Endothelial cell of umbilical vein (primary cell): ENCODE measurements at places on chromosomes 11 and 22. TPM values are rescaled to one million over a fixed set of nuclear protein-coding genes. Genes with fewer than 3 reads are reported as not detected.

GRCh38 chr22:20957102-20957682 is 9.9 kb upstream of the AIFM3 start:
- H3K4me1 ChIP-seq = peaks cover 10% of the 10 kb centered on the region
- DNase-seq = no peak
- peaks cover 8% of the 10 kb centered on the region for H3K36me3 ChIP-seq

DNA sequence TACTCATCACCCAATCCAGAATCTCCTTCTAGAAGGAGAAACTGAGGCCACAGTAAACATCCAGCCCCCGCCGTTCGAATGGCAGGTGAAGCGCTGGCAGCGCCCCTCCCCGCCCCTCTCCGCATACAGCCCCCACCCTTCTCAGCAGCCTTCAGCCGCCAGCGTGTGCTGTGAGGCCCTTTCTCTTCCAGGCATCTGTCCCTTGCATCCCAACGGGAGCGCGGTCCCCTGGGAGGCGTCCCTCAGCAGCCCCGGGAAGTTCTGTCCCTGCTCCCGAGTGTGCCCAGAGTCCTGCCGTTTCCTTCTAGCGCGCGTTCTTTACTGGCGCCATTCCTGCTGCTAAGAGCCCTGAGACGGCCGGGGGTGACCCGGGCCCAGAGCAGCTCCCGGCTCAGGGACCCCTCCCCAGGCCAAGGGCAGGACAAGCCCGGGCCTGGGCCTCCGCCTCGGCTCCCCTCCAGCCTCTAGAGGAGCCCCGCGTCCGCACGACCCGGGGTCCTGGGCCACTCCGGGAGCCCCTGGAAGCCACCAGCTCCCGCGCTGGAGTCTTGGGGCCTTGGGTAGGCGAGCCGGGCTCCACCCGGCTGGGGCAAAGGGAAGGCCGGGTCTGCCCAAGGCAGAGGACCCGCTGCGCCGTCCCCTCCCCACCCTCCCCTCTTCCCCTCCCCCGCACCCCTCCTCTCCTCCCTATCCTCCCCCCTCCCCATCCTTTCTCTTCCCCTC is 450.4 kb downstream of the OPCML start:
- H3K4me1 ChIP-seq = no peaks in the 10 kb centered on the region
- H3K27ac ChIP-seq = no peak overlapping the region
- no peaks in the 10 kb centered on the region for H3K27me3 ChIP-seq
- H3K4me3 ChIP-seq = no peak overlapping the region
- H3K36me3 ChIP-seq = no peaks in the 10 kb centered on the region

The EHF gene
- not detected in 2 replicates for total RNA-seq

DNA sequence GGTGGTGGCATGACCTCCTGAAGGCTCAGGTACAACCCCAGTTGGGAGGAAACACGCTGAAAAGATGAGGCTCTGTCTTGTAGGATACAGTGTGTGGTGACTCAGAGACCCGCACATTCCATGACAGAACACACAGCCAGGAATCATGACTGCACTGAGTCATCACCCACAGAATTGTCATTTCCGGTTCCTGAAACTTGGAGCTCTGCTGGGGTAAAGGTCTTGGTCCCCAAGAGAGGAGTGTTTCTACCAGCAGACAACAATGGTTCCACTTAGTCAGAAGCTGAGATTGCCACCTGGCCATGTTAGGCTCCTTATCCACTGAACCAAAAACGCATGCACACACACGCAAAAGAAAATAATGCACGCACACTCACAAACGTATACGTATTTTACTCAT is 31.5 kb upstream of the CYB5R3 start:
- DNase-seq = peak; percentile 82
- H3K4me3 ChIP-seq = no peak overlapping the region
- peaks cover 27% of the 10 kb centered on the region for H3K4me1 ChIP-seq
- no peaks in the 10 kb centered on the region for H3K27me3 ChIP-seq
- peak overlapping the region; percentile 82 for H3K27ac ChIP-seq

- H3K27ac ChIP-seq = no peak overlapping the region
- H3K27me3 ChIP-seq = peaks cover 7% of the 10 kb centered on the region
- DNase-seq = no peak
- no peaks in the 10 kb centered on the region for H3K36me3 ChIP-seq
- peak overlapping the region; percentile 12 for H3K4me3 ChIP-seq
- no peaks in the 10 kb centered on the region for H3K4me1 ChIP-seq
These were observed 34.3 kb upstream of the PRODH start for GRCh38 chr22:18970176-18970947.

The HPX gene
- 1.3 and 2.1 TPM in 2 replicates for total RNA-seq

- DNase-seq = no peak
- no peaks in the 10 kb centered on the region for H3K27me3 ChIP-seq
- H3K4me3 ChIP-seq = no peak overlapping the region
- no peak overlapping the region for H3K27ac ChIP-seq
- H3K36me3 ChIP-seq = no peaks in the 10 kb centered on the region
These were observed 21.8 kb downstream of the VPS37C start for GRCh38 chr11:61139387-61139786.

DNA sequence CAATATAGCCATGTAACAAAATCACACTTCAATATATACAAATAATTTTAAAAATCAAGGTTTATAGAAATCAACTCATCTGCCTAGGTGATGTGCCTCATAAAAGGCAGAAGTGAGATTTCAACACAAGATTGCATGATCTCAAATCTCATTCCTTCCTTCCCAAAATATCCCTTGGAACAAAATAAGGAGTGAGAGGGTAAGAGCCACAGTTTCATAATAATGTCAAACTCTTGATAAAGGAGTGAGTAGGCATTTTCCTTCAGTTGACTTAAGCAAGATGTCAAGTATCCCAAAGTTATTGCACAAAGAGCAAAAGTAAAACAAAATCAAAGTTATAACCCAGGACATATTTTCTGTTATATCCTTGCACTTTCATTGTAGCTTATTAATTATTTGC is 81.3 kb downstream of the C22orf31 start:
- no peak overlapping the region for H3K27ac ChIP-seq
- no peak overlapping the region for H3K4me3 ChIP-seq
- DNase-seq = no peak

DNA sequence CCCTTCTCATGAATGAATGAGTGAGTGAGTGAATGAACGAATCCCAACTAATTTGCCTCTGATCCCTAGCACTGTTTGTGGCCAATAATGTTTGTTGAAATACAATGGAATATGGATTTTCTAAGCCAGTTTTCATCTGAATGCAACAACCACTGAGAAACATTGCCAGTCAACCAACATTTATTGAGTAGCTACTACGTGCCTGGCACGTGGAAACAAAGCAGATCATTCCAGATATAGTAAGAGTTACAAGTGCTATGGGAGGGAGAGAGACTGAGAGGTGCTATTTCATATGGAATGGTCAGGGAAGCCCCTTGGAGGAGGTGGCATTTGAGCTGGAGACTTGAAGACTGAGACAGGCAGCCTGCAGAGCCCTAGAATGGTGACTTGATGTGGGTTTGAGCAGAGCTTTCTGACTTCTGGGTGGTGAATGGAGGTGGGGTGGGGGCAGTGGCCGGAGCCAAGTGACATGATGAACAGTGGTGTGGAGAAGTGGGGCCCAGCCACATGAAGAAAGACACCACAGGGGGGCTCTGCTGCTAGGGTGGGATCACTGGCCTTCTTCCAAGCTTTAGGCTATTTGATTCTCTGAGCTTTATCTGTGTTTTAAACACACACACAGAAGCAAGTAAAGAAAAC is 35.1 kb upstream of the SMTN start:
- H3K36me3 ChIP-seq = no peaks in the 10 kb centered on the region
- no peaks in the 10 kb centered on the region for H3K27me3 ChIP-seq
- DNase-seq = no peak
- peak overlapping the region; percentile 79 for H3K27ac ChIP-seq
- H3K4me1 ChIP-seq = peaks cover 32% of the 10 kb centered on the region

- peaks cover 46% of the 10 kb centered on the region for H3K4me1 ChIP-seq
- peak; percentile 88 for DNase-seq
- H3K4me3 ChIP-seq = no peak overlapping the region
- H3K27me3 ChIP-seq = no peaks in the 10 kb centered on the region
- H3K36me3 ChIP-seq = no peaks in the 10 kb centered on the region
These were observed 23.7 kb downstream of the NCF4 start for GRCh38 chr22:36884349-36885158.

The KCNJ11 gene
- total RNA-seq = not detected in 2 replicates

The RTN4R gene
- total RNA-seq = 1.2 and 1.3 TPM in 2 replicates

DNA sequence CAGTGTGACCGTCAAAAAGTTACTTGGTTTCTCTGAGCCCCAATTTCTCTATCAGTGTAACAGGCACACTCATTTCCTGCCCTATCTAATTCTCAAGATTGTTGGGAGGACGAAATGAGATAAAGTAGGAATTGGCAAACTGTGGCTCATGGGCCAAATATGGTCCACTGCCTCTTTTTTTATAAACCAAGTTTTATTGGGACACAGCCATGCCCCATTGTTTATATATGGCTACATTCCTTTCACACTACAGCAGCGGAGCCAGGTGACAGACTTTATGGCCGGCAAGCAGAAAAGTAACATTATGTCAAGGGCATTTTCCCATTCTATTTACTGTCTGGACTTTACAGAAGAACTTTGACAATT is 116.7 kb upstream of the TIMP3 start:
- H3K4me1 ChIP-seq = no peaks in the 10 kb centered on the region
- no peak for DNase-seq
- H3K27ac ChIP-seq = no peak overlapping the region
- H3K4me3 ChIP-seq = no peak overlapping the region

GRCh38 chr22:30457981-30458380 is 13.8 kb downstream of the SEC14L3 start:
- no peaks in the 10 kb centered on the region for H3K27me3 ChIP-seq
- no peaks in the 10 kb centered on the region for H3K4me1 ChIP-seq
- H3K36me3 ChIP-seq = no peaks in the 10 kb centered on the region
- no peak overlapping the region for H3K4me3 ChIP-seq
- DNase-seq = no peak
- H3K27ac ChIP-seq = no peak overlapping the region

- H3K27me3 ChIP-seq = no peaks in the 10 kb centered on the region
- no peaks in the 10 kb centered on the region for H3K4me1 ChIP-seq
- no peak overlapping the region for H3K27ac ChIP-seq
- no peaks in the 10 kb centered on the region for H3K36me3 ChIP-seq
- no peak for DNase-seq
These were observed 8.8 kb downstream of the BMAL1 start for GRCh38 chr11:13286279-13286821.

The KCNQ1OT1 gene
- 1.5 and 1.8 TPM in 2 replicates for total RNA-seq

The NNMT gene
- 300 and 330 TPM in 2 replicates for total RNA-seq

- no peaks in the 10 kb centered on the region for H3K36me3 ChIP-seq
- H3K27me3 ChIP-seq = no peaks in the 10 kb centered on the region
- peaks cover 9% of the 10 kb centered on the region for H3K4me1 ChIP-seq
These were observed 8.5 kb downstream of the DENND6B start for GRCh38 chr22:50318356-50318697.

- no peak for DNase-seq
- peaks cover 10% of the 10 kb centered on the region for H3K4me1 ChIP-seq
- no peaks in the 10 kb centered on the region for H3K36me3 ChIP-seq
- peaks cover 5% of the 10 kb centered on the region for H3K27me3 ChIP-seq
- H3K4me3 ChIP-seq = no peak overlapping the region
- H3K27ac ChIP-seq = no peak overlapping the region
These were observed 40.9 kb upstream of the BIRC3 start for GRCh38 chr11:102276362-102276761.

- H3K27me3 ChIP-seq = no peaks in the 10 kb centered on the region
- H3K27ac ChIP-seq = no peak overlapping the region
- no peaks in the 10 kb centered on the region for H3K36me3 ChIP-seq
- peak; percentile 24 for DNase-seq
These were observed 24.9 kb downstream of the APLP2 start for GRCh38 chr11:130094614-130095013.

DNA sequence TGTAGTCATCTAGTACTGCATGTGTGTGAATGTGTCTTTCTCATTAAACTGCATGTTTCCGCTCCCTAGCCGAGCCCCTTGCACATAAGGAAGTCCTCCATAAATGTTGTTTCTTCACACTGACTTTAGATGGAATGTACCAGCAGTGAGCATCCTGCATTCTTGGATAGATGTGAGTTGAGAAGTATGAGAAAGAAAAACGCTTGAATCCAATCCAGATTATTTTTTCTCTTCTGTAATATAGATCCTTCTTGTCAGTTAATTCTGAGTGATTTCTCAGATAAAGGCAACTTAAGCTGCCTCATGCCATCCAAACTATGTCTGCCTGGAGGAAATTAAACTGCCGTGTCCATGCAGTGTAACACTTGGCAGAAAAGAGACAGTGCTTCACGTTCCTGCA is 268.1 kb upstream of the ISX start:
- H3K36me3 ChIP-seq = no peaks in the 10 kb centered on the region
- no peak for DNase-seq
- H3K4me3 ChIP-seq = no peak overlapping the region
- no peaks in the 10 kb centered on the region for H3K27me3 ChIP-seq
